ENCODE measurements at places on chromosomes 5 and 9.

- DNase-seq: no peak
Observed at GRCh38 chr5:68265347-68265746, 49.8 kb downstream of the PIK3R1 start.

DNA sequence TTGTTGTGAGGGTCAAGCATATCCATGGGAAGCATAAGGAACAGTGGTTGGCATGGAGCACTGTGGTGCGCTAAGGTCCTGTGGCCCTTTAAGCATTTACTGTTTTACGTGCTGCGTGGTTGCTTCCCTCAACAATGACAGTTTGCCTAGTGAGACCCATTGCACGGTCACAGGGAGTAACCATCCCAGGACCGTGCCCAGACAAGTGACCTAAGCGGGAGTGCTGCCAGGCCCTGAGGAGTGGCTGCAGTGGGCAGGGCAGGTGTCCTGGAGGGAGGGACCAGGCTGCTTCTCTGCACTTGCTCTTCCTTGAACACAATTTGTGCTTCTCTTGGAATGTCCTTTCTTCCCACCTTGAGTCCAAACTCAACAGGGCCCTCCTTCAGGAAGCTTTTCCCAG is 64.6 kb downstream of the RGS3 start:
- DNase-seq: no peak

DNA sequence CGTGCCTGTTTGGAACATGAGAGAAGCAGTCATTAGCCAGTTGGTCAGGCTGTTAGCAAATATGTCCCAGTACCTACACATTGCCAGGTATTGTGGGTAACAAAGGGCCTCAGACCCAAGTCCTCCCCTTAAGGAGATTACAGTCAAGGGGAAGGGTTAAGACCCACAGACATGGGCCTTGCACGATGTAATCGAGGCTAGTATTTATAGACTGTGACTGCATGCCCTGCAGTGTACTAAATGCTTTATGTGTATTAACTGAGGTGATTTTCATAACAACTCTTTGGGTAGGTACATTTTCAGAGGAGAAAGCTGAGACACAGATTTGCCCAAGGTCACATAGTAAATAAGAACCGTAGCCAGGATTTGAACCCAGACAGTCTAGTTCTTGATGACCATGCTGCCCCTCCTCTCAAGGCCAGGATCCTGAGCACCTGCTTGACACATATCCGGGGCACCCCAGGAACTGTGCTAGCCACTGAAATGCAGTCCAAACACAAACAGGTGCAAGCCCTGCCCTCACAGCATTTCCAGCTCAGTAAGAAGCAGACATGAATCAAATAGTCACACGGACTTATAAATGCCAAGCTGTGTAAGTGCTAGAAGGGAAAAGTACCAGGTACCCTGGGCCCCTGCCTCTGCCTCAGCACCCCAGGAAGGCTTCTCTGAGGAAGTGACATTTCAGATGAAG is 32.0 kb upstream of the GRPEL2 start:
- no peak for DNase-seq

DNA sequence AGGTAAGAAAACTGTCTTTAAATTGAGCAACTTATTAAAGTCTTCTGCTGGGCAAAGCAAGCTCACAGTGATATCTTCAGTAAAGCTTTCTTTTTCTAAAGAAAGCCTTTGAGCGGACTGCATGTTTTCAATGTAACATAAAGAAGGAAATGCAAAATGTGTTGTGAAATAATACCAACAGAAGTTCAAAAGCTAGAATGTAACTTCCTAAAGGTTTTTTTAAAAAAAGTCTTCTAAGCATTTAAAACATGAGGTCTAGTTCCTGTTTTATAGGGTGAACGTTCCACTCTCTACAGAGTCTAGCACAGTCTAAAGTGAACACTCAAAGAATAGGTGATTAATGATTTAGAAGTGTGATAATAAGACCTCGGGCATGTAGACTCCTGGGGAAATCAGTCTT is 62.9 kb downstream of the DENND1A start:
- no peak for DNase-seq

DNA sequence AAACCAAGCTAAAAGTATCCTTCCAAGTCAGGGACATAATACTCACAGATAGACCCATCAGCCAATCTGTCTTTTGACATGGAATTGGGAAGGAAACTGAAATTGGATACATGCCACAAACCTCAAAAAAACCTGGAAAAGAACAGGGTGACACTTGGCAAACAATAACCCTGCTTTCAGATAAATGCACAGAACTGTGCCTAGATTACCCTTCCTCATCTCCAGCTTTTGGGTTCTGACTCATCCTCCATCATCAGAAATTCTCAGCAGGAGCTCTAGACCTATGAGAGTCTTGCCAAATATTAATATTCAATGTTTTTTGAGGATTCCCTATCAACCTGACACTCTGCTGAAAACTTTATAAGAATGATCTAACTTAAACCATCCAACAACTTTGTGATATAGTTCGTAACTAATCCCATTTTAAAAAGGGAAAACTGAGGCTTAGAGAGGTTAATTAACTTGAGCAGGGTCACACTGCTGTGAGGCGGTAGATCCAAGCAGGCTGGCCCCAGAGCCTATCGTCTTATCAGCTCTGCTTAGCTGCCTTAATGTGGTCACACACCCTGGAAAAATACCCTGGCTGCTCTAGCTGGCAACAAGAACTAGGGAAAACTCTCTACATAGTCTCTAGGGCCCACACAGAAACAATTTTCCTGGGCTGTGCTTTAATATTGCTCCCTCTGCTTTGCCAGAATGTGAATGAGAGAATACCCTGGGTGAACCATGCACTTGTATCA is 157.0 kb upstream of the TRPC7 start:
- no peak for DNase-seq

- DNase-seq: no peak
Observed at GRCh38 chr9:128393970-128394369, 22.8 kb downstream of the URM1 start.

GRCh38 chr5:96717874-96718273 is 55.7 kb downstream of the CAST start:
- no peak for DNase-seq

- DNase-seq: no peak
Observed at GRCh38 chr5:100444961-100445360, 90.2 kb upstream of the FAM174A start.

- DNase-seq: no peak
Observed at GRCh38 chr9:137280474-137281344, 3.2 kb downstream of the TOR4A start.

DNA sequence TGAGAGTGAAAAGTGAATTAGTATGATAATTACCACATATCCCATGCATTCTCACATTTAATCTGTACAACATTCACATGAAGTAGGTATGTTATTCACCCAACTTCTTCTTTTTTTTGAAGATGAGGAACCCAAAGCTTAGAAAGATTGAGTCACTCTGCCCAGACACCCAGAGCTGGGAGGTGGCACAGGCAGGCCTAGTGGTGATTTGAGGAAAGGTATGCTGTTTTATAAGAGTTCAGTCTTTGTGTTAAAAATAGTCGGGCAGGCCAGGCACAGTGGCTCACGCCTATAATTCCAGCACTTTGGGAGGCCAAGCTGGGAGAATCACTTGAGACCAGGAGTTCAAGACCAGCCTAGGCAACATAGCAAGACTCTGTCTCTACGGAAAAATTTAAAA is 285.3 kb downstream of the NR3C1 start:
- no peak for DNase-seq

GRCh38 chr5:15074651-15075050 is 203.1 kb upstream of the ANKH start:
- no peak for DNase-seq

DNA sequence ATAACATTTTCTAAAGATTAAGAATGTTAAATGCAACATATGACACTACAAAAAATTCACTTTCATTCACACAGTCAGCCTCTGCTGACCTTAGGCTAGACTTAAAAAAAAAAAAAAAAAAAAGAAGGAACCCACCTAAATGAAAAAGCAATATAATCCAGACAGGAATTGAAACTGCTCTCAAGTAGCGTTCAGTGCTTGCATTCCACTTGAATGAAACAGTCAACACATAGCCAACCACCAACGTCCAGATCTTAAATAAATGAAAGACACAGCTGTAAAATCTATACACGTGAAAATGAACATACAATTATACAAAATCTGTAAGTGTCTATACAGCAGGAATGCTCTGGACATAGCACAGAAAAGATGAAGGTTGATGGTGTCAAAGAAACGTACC is 11.4 kb downstream of the TMEM245 start:
- no peak for DNase-seq

DNA sequence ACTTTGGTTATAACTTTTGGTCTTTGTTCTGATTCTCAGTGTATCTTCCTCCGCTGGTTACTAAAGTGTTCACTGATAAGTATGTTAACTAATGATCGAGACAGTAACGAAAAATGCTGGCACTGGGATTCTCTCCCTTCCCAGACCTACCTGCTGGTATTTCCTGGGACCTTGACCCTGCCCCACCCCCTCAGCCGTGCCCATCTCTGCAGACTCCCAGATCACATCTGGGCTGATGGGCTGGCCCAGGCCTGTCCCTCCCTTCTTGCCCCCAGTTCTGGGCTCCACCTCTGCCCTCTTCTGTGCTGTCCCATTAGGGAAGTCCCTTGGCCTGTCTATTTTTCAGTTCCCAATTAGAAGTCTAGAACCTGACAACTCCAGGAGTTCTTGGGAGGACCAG is 46.9 kb downstream of the NEURL1B start:
- no peak for DNase-seq

DNA sequence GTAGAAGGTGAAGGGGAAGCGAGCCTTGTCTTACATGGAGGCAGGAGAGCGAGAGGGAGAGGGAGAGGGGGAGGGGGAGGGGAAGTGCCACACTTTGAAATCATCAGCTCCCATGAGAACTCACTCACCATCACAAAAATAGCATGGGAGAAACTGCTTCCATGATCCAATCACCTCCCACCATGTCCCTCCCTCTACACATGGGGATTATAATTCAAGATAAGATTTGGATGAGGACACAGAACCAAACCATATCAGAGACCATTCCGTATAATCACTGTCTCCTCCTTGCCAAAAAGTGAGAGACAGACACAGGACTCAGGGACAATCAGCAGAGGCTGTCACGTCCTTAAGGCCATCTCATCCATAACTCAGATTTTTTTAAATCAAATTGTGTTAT is 187.7 kb upstream of the TAS2R1 start:
- DNase-seq: no peak

DNA sequence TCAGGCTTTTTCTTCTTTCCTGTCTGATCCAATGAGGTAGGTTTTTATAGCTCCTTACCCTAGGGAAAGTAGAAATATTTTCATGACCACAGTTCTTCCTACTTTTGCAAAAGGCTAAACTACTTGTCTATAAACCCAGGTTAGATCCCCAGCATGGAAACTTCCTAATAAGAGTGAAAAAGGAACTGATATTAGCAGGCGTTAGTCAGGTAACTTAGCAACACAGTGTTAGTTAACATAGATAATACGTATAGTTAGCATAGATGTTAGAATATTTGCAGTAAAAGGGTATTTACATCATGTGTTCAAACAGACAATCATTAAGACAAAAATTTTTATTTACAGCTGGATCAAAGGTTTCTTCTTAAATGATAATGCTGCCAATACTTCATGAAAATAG is 162.9 kb upstream of the DAB2 start:
- no peak for DNase-seq

DNA sequence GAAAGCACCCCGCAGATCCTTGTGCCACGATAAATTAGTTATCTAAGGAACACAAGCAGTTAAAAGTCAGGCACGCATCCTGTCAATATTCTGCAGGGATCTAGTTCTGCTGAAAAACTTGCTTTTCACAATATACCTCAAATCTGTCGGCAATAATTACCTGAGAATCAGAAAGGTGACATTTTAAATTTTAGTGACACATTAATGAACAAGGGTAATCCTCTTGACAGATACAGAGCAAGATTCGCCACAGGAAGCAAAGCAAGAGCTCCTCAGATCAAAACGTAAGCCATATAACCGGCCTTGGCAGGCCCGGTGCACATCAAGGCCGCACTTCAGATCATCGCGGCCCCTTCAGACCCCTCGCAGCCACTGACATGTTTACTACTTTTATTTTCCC is 185.7 kb downstream of the ATPSCKMT start:
- no peak for DNase-seq

- DNase-seq: no peak
Observed at GRCh38 chr9:136397643-136398042, 2.3 kb downstream of the SNAPC4 start.

- no peak for DNase-seq
Observed at GRCh38 chr5:120088836-120089235, 375.3 kb upstream of the PRR16 start.

DNA sequence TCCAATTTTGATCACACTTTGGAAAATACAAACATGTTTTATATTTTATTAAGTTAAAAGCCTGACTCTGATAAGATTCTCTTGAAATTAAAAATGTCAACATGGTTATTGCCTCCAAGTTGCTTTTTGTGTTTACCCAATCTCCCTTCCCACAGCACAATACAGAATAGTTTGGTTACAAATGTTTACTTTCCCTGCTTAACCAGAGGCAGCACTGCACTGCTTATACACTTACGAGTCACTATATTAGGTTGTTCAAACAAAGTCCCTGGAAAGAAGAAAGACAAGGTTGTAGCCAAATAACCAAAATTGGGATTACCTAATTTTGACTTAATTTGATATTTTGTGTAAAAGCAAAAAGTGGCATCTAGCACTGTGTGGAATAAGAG is 25.9 kb downstream of the SRFBP1 start:
- no peak for DNase-seq

DNA sequence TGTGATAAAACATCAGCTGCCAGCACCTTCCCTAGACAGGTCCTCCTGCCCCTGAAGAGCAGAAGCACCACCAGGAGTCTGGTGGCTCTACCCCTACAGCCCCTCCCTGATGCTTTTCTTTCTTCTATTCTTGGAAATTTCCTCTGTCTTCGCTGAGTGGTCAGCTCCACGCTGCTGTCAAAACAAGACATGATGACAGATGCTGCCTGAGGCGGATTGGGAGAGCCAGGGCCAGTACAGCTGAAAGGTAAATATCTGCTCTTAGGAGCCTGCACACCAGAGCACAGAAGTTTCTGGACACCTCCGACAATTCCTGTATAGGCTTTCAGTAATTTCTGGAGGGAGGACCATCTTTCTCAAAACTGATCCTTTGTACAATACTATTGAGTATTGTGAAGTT is 4.7 kb upstream of the OR1Q1 start:
- no peak for DNase-seq

GRCh38 chr5:167639766-167640165 is 651.7 kb upstream of the WWC1 start:
- DNase-seq: no peak

GRCh38 chr9:6827439-6828145 is 69.8 kb downstream of the KDM4C start:
- no peak for DNase-seq

DNA sequence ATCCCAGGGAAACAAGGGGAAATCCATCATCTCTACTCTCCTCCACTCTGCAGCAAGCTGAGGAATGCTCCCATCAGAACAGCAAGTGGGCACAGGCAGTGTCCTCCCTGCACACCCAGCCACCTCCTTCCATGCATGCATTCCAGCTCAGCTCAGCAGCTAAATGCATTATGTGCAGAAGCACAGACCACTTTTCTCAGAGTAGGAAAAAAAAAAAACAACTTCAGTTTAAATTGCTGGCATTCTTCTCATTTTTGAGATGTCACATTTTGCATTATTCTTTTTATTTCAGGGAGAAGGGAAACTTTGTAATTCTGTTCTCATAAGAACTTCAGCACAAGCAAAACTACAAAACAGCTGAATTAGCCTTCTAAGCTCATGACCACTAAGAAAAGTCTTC is 312.2 kb downstream of the SEMA5A start:
- no peak for DNase-seq

All from stimulated activated CD4-positive, alpha-beta T cell treated with anti-CD3 and anti-CD28 coated beads, Interleukin-1b, Interleukin-23, amount 100 ng/mL, for 1 hour (primary cell).